ENCODE measurements at places on chromosomes 16 and 17. TPM values are rescaled to one million over a fixed set of nuclear protein-coding genes. Genes with fewer than 3 reads are reported as not detected.

KIF2B gene
- not detected for total RNA-seq

ZNF768 gene
- 9.3 TPM for total RNA-seq

WNT9B gene
- total RNA-seq, result not detected

NLRC3 gene
- total RNA-seq, result not detected

IRF8 gene
- not detected for total RNA-seq

C17orf50 gene
- total RNA-seq, result not detected

B3GNT9 gene
- total RNA-seq, result 5.0 TPM

Data from IMR-90 (cell line).